ENCODE measurements at places on chromosomes 7 and 10. TPM values are rescaled to one million over a fixed set of nuclear protein-coding genes. Genes with fewer than 3 reads are reported as not detected.

MRLN gene
- total RNA-seq: not detected

- no peaks in the 10 kb centered on the region for H3K36me3 ChIP-seq
- no peak overlapping the region for H3K4me3 ChIP-seq
- H3K4me1 ChIP-seq: no peaks in the 10 kb centered on the region
- no peak overlapping the region for H3K27ac ChIP-seq
Measured at GRCh38 chr7:78747592-78747991, 705.9 kb downstream of the MAGI2 start.

ZNF212 gene
- total RNA-seq: 21.9 TPM

- H3K27ac ChIP-seq: no peak overlapping the region
- no peaks in the 10 kb centered on the region for H3K27me3 ChIP-seq
- H3K4me1 ChIP-seq: no peaks in the 10 kb centered on the region
Measured at GRCh38 chr7:128388145-128388485, 21.7 kb downstream of the IMPDH1 start.

ITIH5 gene
- not detected for total RNA-seq

GRCh38 chr10:73653701-73654100 lies 2.1 kb downstream of the SYNPO2L start:
- H3K27me3 ChIP-seq: no peaks in the 10 kb centered on the region
- peaks cover 5% of the 10 kb centered on the region for H3K4me1 ChIP-seq
- no peak overlapping the region for H3K4me3 ChIP-seq
- DNase-seq: no peak

NUTM2E gene
- not detected for total RNA-seq

DNA sequence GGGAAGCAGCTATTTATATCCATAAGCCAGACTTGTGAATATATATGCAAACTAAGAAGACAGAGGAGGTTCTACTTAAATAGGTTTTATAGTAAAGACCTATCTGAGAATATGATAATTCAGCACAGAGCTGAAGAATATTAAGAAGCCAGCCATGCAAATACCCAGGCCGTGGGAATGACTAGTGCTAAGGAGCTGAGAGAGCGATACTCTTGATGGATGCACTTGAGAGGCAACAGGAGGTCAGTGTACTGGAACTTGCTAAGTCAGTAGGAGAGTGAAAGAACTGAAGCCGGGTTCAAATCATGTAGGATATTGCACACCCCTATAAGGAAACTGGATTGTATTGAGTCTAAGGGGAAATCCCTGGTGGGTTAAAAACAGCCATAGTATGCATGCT lies 943.6 kb upstream of the MBL2 start:
- no peaks in the 10 kb centered on the region for H3K27me3 ChIP-seq
- DNase-seq: no peak
- no peaks in the 10 kb centered on the region for H3K36me3 ChIP-seq
- no peaks in the 10 kb centered on the region for H3K4me1 ChIP-seq
- H3K27ac ChIP-seq: no peak overlapping the region
- H3K4me3 ChIP-seq: no peak overlapping the region

Measured in activated CD4-positive, alpha-beta memory T cell treated with anti-CD3 and anti-CD28 coated beads for 36 hours (primary cell).